Fibroblast of villous mesenchyme (primary cell): ENCODE measurements at places on chromosomes 2 and 18. TPM values are rescaled to one million over a fixed set of nuclear protein-coding genes. Genes with fewer than 3 reads are reported as not detected.

Gene IL1R1
- total RNA-seq: 35.8 and 62.6 TPM in 2 replicates

GRCh38 chr2:7639476-7639875 is 722.3 kb downstream of the RNF144A start:
- no peak for DNase-seq

DNA sequence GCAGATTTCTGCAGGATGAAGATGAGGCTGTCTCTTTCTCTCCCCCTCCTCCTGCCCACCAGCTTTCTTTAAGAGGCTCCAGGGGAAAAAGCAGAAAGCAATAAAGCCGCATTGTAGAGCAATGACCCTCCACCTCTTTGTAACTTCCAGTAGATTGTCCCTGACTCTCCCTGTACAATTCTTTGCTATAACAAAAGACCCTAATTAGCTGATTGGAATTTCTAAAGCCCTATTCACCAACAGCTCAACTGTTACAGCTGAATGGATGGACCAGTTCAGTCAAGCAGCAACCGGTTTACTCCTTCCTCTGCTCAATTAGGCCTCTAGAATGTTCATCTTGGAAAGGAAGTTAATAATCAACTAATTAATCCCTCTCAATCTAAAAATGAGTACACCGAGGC is 301.0 kb downstream of the STK39 start:
- DNase-seq: no peak

DNA sequence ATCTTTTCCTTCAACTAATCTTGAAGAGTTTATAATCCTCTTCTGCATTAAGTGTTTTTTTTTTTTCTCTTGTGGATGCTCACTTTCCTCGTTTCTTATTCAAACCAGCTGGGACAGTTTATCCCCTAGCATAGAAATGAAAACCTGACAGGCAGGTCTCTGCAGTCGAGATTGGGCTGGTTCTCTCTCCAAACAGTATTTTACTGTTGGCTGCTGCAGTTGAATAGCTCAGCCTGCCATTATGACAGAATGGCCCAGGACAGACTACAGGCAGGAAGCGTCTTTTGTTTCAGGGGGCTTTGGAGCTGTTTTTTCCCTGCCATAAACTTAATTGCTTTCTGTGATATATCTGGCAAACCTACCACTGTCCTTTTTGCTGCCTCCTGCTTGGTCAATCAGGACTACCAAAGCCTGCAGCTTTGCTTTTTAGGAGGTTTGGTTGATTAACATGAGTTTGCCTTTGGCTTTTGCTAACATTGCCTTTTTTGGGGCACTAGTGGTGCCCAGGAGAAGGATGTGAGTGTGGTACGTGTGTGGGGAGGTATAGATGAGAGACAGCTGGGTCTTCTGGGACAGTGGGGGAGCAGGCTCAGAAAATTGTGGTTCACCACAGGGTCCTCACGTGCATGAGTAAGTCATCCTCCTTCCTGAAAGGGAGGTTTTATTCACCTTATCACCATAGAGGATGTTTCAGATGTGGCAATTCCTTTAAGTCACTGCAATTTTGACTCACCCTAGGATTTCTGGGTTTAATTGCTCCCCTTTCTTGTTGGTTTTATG is 128.7 kb downstream of the LYPD6B start:
- peak; percentile 63 for DNase-seq

DNA sequence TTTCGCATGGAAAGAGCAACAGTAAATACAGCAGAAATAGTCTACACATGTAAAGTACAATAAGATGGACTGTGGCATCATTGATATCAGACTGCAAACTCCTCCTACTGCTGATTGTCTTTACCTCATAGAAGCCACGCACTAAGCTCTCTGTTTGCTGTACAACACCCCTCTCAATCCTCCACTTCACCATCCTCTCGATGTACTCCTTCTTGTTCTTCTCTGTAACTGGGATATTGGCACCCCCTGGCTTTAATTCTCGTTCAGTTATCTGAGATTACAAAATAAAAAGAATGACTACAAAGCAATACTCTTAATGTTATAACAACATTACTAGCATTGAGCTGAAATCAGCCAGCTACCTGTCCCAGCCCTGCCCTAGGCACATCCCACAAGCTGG is 49.3 kb upstream of the STK17B start:
- no peak for DNase-seq

DNA sequence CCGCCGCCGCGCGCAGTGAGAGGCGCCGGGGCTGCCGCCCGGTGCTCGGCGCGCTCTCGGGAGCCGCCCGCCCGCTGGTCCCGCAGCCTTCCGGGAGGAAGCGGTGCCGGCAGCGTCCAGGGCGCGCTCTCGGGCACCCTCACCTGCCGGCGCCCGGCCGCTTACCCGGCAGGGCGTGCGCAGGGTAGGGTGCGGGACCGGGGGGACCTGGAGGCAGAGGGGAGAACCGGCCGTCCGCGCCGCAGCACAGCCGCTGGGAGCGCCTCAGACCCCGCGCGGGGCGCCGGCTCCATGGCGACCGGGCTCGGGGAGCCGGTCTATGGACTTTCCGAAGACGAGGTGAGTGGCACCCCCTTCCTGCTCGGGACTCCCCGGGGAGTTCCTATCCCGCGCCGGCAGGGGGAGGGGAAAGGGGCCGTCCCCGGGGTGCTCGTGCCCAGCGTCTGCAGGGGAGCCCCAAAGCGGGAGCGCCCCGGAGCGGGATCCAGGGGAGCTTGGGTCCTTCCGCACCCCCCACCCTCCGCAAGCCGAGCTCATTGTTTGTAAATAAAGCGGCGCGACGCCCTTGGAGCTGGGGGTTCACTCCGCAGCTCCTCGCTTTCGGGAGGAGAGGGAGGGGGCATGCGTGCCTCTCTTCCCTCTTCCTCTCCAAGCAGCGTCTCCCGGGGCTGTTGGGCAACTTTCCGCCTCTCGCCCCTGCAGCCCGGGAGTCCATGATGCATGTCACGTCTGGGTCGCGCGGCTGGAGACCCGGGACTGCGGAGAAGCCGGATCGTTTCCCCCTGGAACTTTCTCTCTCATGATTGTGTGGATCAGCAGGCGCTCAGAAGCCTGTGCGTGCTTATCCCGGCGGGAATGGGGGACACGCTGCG is 580 bp downstream of the NEDD4L start:
- peak; percentile 39 for DNase-seq
